ENCODE measurements at places on chromosomes 2 and 18.

DNA sequence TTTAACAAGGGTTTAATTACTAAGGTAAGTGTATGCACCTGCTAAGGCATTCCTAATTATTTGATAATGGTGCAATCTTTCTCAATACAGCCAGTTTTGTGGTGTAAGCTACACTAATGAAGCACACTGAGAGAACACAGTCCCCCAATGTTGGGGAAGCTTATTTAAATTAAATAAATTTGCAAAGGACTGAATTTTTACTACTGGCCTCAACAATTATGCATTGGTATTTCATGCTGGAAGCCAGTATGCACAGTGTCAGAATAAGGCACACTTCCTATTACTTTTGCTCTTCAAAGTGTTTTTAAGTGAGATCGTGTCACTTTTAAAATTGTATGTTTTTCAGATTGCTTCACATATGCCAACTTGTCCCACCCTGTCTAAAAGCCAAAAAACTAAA, 103.2 kb upstream of the ZNF521 start:
- no peak for DNase-seq

GRCh38 chr2:169664978-169665930, 29.0 kb downstream of the CFAP210 start:
- no peak for DNase-seq

GRCh38 chr18:48292782-48293424, 116.3 kb downstream of the ZBTB7C start:
- DNase-seq = no peak

GRCh38 chr2:127694986-127695385, 6.3 kb upstream of the SFT2D3 start:
- no peak for DNase-seq

DNA sequence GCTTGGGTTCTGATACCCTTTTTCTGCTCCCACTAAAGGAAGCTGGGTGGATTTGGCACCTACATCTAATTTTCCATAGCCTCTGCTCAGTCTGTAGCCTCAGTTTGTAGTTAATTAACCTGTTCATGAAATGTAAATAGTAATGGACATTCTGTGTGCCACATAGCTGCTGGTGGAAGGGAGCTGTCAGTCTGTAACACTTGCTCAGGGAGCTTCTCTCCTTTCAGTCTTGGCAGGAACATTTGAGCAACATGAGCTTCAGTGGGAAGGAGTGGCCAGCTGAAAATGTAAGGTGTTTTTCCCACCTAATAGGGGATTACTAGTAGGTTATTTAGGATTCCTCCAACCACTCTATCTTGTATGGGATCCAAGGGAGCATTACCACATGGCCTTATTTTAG, 203.4 kb downstream of the ASXL3 start:
- DNase-seq = peak; percentile 88

- peak; percentile 62 for DNase-seq
Observed at GRCh38 chr2:239291475-239292350, 109.1 kb downstream of the HDAC4 start.

GRCh38 chr18:58998401-58999203, 133.9 kb downstream of the ZNF532 start:
- DNase-seq = no peak

DNA sequence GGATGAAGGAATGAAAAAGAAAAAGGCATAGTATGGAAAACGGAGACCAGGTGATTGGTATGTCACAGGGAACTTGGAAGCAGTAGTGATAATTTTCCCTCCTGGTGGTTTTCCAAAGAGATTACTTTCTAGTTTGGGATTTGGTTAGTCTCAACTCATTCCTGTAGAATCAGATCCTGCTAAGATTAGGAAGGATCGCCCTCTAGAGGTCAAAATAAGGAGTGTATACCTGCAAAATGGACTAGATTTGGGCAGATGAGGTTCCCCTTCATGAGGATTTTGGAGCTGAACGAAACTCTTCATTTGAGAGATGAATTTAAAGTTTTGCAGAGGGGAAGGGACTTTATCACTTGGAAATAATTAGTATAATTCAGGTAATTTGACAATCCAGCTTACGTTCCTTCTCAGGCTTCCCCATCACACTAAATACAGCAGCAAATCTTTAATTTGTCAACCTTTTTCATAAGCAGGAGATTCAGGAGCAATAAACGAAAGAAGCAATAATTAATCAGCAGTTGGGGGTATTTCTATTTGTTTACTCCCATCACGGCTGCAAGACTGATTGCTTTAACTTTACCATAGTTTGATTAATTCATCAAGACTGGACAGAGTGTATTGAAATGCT, 65.2 kb downstream of the CCDC195 start:
- peak; percentile 54 for DNase-seq

DNA sequence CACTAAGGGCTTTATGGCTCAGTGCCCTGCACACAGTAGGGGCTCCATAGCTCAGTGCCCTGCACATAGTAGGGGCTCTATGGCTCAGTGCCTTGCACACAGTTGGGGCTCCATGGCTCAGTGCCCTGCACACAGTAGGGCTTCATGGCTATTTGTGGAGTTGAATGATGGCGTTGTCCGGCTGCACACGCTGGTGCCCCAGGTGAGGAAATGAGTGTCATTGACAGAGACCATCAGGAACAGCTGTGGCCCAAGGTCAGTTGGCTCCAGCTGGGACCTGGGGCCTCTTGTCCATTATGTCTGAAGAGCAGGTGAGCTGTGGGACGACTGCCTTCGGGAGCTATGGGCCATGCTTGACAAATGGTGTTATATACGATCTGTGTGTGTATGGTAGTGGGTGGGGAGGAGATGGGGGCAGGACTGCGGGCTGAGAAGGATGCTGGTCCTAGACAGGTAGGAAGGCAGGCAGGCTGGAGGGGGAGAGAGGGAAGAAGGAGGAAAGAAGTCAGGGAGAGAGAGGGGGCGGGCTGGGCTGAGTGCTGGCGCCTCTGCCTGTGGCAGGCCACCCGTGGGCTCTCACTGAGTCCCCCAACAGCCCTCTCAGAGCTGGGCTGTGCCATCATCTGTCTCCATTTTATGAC, 130.6 kb downstream of the CLIP4 start:
- no peak for DNase-seq

DNA sequence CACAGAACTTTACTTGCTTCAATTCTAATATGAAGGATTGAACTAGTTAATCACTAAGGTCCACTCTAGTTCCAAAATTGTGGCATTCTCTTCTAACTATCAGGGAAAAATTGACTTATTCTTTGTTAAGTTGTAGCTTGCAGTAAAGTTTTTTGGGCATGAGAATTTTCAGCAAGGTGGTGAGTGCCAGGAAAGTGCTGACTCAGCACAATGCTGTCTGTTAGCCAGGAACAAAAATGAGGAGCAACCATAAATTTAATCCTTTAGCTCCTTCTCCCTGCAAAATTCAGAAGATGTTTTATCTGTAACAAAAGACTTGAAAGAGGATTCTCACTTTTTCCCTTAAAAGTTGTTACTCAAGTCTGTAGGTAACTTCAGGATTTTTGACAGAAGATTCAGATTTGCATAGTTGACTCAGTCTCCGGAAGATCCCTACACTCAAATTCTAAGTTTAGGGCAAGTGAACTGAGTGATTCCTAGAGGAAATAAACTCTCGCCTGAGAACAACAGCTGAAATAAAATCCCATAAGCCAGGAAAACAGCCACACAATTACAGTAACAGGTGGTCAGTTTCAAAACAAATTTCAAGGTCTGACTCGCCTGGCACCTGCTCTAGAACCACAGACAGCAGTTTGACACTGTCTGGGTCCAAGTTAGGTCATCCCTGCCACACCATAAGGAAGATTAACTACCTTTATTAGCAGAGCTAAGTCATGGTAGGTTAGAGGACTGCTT, 20.2 kb upstream of the DARS1 start:
- no peak for DNase-seq

DNA sequence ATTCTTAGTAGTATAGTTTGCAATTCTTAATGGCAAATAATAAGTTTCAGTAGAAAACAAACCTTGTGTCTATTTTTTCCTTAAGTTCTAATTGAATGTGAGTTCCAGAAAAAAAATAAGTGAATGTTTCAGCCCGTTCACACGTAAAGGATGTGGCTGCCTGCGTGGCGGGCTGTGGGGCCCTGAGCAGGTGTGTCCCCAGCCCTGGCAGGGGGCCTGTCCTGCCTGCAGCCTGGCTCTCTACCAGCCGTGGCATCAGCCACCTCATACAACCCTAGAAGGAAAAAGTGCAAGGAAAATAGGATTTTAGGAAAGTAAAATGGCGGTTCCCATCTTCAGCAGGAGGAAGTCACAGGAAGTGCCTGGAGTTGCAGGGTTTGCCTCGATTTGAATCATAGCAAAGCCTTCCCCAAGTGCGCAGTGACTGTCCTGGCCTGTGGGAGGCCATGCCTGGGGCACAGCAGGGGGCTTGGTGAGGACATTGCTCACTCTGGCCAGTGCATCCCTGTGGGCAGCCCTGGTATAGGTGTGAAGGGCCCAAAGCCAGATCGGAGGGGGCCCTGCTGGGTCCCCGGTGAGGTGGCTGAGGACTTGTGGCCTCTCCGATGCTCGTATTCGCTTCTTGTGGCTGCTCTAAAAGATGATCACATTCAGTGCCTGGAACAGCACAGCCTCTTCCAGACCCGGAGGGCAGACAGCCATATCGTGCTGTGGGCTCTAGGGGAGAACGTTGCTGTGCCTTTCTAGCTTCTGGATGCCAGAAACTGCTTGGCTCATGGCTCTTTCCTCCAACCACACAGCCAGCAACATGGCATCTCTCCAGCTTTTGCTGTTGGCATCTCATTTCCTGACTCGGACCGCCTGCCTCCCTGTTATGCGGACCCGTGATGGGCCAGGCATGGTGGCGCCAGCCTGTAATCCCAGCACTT, 12.6 kb downstream of the DTYMK start:
- no peak for DNase-seq

GRCh38 chr2:236107942-236108625, 60.1 kb downstream of the GBX2 start:
- DNase-seq = no peak

DNA sequence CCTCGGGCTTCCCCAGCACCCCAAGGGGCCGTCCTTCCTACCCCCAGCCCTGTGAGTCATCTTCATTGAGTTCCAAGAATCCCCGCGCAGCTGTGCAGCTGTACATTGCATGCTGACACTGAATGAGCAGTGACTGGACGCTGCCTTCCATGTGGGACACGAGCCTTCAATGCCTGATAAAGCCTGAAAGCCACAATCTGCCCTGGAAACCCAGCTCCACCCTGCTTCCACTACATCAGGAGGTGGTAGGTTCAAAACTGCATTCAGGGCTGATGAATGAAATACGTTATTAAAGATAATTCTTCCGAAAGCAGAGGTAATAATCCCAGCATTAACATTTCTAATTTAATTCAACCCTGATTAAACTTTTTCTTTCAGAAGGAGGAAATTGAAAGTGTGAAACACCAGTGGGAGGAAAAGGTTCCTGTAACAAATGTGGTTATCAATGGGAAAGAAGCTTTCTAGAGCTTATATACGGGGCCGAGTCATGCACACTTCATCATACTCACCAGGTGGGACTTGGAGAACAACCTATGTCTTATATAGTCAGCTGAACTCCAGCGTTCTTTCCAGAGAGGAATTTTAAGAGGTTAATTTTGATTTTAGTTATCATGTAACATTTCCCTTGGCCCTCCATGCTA, 360.1 kb downstream of the LPIN1 start:
- DNase-seq = no peak

DNA sequence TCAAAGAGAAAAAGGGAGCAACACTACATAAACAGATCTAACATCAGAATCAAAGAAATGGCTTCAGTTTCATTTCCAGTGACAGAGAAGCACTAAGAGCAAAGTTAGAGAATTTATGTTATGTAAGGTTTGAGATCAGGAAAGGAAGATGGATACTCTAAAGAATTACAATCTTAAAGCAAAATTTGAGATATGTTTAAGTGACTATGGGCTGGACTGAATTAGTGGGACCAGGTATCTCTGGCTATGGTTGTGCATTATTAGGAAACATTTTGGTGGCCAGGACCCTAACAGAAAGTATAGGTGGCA, 208.2 kb downstream of the CCDC178 start:
- DNase-seq = no peak

DNA sequence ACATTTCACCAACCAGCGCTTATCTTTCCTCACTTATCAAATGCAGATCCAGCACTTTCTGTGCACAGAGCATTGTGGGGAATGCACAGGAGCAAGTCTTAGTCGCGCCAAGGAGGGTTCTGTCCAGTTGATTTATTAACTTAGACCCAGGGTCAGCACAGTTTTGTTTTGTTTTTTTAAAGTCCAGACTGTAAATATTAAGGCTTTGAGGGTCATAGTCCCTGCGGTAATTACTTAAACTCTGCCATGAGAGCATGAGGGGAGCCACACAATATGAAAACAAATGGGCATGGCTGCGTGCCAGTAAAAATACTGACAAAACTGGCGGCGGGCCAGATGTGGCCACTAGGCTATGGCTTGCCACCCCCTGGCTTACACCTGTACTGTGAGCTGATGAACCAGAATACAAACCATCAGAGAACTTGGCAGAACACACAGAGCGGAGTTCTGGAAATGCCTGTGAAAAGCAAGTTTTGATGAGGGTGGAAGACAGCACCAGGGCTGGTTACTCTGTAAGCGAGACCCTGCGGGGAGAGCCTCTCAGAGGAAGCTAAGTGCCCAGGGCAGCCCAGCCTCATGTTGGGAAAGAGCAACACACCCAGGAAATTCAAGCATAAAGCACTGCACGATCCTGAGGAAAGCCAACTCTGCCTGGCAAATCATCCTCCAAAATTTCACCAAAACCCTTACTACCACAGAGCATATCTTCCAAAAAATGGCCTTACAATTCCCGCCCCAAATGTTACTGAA, 43.6 kb downstream of the L3MBTL4 start:
- peak; percentile 87 for DNase-seq

- DNase-seq = no peak
Observed at GRCh38 chr2:11326677-11327211, 17.7 kb downstream of the ROCK2 start.

DNA sequence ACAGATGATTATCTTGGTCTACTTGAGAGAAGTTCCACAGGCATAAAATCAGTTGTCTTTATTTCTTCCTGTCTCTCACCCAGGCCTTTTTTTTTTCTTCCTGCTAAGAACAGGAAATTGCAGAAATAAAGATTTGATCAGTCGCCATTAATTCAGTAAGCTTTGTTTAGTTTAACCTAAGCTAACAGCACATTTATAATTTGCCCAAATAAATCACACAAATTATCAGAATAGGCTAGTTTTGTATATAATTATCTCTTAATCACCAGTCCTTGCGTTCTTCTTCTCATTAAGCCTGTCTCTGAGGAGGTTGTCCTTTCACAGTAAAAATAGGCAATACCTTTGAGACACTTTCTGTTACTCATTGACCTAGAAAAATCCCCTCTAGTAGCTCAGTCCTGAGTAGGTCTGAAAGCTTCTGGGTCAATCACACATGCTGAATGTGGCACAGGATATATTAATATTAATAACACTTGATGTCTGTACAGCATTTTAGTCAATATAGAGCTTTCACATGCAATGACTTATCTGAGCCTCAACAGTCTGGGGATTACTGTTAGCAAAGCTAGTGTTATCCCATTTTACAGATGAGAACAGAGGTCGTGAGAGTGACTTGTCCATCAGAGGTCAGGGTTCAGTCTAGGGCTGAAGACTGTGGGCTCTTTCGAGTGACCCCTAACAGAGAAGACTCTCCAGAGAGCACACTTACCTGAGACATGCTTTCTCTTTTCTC, 11.2 kb upstream of the STK17B start:
- no peak for DNase-seq

GRCh38 chr2:49105506-49105905, 48.8 kb downstream of the FSHR start:
- no peak for DNase-seq

Data from NCI-H1105 treated with DMSO at 0.1 percent for 48 hours (cell line).